ENCODE measurements at places on chromosomes 1 and 21.

GRCh38 chr1:226402739-226403165 lies 5.1 kb downstream of the PARP1 start:
- DNase-seq, result no peak

DNA sequence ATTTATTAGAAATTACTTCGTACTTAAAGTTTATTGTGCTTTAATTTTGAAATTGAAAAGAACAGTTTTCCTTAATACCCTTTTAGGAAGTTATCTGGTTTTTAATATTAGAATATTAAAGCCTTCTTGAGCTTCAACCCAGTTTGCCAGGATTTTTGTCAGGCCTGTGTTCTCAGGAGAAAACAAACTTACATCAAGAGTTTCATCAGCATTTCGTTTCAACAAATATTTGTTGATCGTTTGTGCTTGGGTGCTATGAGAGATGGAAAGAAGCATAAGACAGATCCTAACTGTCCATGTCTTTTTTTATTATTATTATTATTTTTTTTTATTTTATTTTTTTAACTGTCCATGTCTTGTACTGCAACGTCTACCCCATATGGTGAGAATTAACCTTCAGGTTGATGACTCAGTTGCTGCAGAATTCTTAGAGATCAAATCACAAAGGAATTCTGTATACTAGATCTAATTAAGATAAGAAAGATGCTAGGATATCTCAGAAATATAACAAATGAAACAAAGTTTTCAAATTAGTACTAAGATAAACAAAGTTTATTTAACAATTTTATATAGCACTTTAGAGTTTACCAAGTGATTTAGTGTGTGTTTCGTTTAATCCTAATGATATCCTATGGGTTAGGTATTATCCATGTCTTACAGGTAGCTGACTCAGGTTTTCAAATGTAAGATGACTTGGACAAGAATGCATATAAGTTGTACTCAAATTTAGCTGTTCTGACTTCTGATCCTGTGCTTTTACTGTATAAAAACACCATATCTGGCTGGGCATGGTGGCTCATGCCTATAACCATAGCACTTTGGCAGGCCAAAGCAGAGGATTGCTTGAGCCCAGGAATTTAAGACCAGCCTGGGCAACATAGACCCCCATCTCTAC lies 14.3 kb downstream of the FBXO28 start:
- DNase-seq, result no peak

- no peak for DNase-seq
Observed at GRCh38 chr1:202152399-202152798, 7.9 kb upstream of the ARL8A start.

GRCh38 chr1:32126770-32127169 lies 18.9 kb downstream of the KPNA6 start:
- DNase-seq, result no peak

DNA sequence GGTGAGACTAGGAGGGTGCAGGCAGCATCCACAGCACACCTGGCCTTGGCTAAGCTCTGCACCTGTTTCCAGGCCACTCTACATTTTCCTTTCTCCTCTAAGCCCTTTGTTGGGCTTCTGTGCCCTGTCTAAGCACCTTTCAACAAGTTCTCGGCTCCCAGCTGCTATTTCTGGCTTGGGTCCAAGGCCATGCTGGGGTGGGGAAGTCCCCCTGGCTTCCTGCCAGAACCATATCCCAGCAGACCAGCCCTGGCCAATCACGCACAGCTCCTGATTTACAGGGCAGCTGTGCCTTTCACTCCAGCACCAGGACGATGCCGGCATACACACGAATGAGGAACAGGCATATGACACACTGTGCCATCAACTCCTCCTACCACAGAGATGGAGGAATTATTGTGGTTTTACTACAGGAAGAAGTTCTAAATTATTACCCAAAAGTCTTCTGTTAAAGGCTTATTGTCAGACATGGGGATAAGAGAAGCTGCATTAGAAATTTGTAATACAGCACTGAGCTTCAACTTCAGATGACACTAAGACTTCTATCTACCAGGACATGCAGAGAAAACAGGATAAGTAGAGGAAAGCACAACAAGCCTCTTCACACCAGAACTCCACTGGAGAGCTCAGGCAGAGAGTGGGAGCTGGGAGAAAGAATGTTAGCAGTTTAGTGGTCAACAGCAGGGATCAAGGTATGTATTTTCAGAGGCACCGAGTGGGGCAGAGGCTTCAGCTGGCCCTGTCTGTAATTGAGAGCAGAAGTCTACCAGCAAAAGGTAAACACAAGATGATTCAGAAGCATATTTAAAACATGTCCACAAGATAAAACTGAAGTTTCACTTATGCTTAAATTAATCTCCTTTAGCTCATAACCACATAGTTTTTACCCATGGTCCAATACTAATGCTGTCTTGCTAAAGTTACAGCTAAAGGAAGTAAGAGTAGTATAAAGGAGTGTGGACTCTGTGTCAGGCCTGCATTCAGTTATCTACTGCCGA lies 37.4 kb downstream of the TRIT1 start:
- DNase-seq, result peak; percentile 87

GRCh38 chr1:247243524-247244137 lies 12.2 kb upstream of the VN1R5 start:
- no peak for DNase-seq

GRCh38 chr1:36172983-36173382 lies 17.0 kb downstream of the MAP7D1 start:
- DNase-seq, result peak; percentile 73

DNA sequence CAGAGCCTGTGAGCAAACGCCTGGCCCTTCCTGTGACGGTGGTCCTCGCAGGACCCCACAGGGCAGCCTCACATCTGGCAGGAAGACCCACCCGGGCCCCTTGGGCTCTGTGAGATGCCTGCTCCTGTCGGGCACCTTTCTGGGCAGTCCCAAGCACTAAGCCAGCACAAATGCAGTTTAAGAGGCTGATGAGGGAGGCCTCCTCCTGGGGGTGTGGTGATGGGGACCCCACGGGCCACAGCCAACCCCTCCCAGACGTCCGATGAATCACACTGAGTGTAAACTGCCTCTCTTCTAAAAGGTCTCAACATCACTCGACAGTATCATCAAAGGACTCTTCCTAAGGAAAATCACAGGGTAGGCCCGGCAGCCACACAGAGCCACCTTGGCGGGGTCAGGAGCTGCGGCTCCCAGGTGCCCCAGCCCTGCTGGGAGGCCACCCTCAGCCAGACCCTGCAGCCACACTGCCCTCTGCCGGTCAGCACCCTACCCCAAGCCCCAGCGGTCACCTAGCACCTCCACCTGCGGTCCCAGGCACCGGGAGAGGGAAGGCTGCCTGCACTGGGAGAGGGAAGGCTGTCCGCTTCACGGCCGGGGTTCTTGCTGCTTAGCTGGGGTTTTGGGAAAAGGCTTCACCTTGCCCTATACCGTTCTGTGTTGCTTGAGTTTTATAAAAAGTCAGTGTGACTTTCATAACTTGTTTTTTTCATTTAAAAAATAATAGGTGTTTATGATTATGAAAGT lies 3.9 kb upstream of the PRKCZ start:
- DNase-seq, result peak; percentile 18

- no peak for DNase-seq
Observed at GRCh38 chr1:37415611-37416244, 58.7 kb upstream of the ZC3H12A start.

DNA sequence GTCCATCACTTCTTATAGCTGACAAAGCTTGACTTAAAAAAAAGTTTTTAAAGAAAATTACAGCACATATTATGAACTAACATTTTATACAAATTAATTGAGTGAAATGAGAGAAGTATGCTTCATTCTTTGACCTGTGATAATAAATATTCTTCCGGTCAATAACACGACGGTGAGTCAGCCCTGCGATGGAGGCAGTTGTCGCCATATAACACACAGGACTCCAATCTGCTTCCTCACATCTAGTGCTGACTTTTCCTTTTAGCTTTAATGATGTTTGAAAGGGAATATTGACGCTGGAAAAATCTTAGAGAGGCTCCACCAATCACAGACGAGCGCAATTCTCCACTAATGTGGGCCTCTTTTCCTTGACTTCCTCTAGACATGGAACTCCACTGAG lies 166.9 kb upstream of the C1orf21 start:
- no peak for DNase-seq

DNA sequence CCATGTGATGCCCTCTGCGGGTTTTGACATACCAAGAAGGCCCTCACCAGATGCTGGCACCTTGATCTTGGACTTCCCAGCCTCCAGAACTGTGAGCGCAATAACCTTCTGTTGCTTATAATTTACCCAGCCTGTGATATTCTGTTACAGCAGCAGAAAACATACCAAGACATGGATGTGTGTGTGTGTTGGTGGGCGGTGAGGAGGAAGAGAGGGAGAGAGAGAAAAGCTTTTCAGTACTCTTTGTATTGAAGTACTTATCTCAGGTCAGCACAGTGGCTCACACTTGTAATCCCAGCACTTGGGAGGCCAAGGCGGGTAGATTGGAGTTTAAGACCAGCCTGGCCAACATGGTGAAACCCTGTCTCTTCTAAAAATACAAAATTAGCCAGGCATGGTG lies 23.1 kb downstream of the TRAPPC10 start:
- DNase-seq, result no peak

GRCh38 chr1:39672551-39672947 lies 642 bp upstream of the NT5C1A start:
- peak; percentile 19 for DNase-seq

DNA sequence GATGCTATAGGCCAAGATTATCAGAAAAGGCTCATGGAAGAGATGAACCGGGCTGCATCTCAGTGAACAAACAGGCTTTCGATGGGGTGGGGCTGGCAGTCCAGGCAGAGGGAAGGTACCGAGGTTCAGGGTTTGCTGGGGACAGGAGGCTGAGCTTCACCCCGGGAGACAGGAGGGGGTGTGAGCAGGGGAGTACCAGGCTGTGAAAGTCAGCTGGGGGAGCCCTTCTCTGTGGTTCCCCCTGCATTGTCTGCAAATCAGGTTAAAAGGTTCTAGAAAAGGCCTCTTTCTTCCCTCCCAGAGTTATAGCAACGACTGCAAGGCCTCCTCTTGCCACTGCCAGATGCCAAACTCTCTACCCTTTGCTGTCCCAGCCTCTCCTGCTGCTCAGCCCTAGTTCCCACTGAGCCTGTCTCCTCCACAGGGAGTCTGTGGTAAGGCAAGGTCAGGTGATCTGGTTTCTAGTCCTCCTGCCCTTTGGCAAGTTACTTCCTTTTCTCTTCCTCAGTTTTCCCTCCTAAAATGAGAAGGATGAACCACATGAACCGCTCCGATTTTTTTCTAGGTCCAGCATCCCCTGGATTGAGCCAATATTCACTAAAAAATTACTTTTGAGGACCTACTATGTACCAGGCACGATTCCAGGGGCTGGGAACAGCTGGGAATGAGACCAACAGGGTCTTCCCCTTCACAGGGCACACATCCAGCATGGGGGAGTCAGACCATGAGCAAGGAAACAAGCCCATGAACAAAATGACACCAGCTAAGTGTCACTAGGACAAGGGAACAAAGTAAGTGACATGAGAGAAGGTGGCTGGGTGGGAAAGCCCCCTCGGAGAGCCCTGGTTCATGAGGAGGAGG lies 7.2 kb downstream of the LAD1 start:
- DNase-seq, result no peak

GRCh38 chr1:169794530-169795416 lies at the start of gene METTL18:
METTL18 (minus strand) TSS chr1:169794907; CDS start chr1:169793695, 1,212 bp downstream.
- peak; percentile 97 for DNase-seq

DNA sequence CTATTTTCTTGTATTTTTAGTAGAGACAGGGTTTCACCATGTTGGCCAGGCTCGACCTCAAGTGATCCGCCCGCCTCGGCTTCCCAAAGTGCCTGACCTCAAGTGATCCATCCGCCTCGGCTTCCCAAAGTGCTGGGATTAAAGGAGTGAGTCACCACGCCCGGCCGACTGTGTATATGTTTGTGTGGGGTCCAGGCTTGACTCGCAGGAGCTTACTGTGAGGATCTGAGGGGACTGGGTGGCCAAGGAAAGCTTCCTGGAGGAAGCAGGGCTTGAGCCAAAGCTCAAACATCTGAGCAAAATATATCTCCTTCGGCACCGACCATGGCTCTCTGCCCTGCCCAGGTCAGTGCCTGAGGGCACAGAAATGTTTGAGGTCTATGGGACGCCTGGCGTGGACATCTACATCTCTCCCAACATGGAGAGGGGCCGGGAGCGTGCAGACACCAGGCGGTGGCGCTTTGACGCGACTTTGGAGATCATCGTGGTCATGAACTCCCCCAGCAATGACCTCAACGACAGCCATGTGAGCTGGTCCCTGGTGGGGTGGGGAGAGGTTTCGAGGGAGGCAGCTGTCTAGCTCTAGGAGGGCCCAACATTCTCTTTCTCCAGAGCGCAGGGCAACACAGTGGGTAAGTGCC lies 10.5 kb downstream of the PADI3 start:
- DNase-seq, result peak; percentile 86

- no peak for DNase-seq
Observed at GRCh38 chr1:164953098-164953497, 394.1 kb downstream of the PBX1 start.

- DNase-seq, result peak; percentile 28
Observed at GRCh38 chr1:8816831-8817411, 519 bp downstream of the RERE start.

DNA sequence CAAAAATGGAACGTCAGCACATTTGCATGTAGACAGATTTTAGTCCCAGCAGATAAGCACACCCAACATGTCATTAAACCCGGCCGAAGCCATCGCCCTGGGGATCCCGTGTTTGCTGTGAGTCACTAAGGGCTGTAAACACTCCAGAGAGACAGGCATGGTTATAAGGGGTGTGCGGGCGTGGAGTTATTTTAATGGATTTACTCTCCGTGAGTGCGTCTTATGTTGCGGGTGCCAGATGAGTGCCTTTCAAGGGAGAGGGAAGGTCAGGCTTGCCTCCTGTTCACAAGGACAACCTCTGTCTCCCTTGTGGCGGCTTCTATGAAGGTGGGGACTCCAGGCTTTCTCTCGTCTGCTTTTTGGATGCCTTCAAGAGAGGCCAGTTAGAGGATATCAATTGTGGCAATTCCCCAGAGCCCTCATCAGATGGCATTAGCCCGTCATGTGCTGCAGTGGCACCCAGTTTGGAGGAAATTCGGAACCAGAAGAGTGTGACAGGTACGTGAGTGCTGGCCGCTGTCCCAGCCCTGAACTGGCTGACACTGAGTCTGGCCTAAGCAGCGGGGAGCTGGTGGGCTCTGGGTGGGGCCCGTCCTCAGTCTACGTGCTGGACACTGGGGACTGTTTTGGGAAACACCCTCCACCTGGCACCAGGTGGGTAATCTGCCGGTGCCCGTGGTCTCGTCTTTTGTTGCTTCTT lies 223.8 kb upstream of the TMEM51 start:
- DNase-seq, result peak; percentile 98

- peak; percentile 95 for DNase-seq
Observed at GRCh38 chr1:165631342-165632151, 513 bp downstream of the MGST3 start.

DNA sequence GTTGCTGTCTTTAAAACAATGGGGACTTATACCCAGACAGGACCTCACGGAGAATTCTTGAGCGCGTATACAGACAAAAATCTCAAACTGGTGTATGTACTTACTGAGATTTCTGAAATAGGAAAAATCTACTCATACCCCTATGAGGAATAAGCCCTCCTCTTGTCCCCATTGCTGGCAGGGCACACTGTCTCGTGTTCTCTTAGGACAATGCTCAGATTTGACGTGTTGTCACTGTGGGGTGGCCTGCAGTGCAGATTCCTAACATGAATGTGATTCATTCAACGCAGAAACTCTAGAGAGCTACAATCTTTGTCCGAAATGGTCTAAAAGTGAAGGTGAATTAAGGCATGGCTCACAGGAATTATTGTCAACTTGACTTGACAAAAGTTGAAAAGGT lies 31.1 kb upstream of the PDE9A start:
- DNase-seq, result no peak
